ENCODE measurements at places on chromosomes 6 and 20.

GRCh38 chr6:164337925-164338397 lies 923.4 kb downstream of the QKI start:
- no peak for DNase-seq

DNA sequence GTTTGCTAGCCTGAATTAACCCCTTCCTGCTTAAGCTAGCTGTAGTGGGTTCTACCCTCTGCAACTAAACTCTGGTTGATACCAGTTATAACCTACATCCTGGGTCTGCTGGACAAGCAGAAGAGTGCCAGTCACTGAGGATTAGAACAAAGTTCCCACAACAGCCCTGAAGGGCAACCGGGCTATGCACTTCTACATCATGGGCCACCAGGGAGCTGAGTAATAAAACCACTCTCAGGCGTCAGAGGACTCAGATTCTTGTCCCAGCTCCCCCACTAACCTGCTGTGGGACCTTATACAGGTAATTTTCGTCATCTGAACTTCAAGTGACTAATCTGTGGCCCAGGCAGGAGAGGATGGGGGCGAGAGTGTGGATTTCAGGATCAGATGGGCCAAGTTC lies 56.8 kb downstream of the EYA2 start:
- DNase-seq = no peak

DNA sequence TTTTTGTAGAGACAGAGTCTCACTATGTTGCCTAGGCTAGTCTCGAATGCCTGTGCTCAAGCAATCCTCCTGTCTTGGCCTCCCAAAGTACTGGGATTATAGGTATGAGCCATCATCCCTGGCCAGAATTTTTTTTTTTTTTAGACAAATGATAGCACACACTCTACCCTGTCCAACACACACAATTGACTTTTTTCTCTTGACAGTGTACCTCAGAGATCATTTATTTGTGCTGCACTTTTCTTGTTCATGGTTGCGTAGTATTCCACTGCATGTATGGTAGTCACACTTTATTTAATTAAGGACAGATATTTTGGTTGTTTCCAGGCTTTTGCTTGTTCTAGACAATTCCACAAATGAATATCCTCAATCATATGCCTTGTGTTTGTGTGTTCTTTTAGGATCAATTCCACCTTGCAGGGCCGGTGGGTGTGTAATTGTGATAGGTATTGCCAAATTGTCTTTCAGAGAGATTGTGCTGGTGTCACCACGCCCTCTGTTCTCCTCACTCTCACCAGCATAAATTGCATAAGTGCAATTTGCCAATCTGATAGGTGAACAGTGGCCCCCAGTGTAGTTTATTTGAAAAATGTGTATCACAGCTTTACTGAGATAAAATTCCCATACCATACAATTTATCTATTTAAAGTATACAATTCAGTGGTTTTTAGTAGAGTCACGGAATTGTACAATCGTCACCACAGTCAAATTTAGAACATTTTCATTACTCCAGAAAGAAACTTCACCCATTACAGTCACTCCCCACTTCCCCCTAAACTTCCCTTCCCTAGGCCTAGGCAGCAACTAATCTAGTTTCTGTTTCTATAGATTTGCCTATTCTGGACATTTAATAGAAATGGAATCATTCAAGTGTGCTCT lies 20.1 kb downstream of the SRC start:
- no peak for DNase-seq

GRCh38 chr6:118889163-118889562 lies 4.8 kb upstream of the ASF1A start:
- no peak for DNase-seq

DNA sequence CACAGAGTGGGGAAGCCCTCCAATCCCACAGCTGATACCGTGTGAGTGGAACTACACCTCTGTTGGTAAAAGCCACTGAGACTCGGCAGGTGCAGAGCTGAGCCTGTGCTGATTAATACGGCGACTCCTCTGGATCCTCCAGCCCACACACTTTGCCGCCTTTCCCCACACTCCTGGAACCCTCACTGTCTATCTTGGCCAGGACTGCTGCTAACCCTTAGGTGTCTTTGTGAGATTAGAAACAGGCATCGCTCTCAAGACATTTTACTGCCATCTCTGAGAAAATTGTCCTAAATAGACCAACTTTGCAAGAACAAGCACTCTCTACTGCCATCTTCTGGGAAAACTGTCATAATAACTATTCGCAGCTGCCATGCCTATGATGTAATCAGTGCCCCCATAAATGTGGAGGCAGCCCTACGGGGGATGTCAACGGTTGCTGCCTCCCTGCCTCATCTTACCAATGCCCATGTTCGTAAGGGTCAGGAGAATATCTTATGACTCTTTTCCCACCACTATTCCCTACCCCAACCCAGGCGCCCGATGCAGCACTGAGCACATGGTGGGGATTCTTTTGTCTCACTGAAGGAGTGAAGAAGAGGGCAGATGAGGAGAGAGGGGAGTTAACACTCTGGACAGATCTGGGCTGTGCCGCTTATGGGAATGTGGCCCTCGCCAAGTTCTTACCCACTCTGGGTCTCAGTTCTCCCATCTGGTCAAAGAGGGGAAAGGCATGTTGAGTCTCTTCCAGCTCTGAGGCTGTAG lies 26.1 kb upstream of the KCNB1 start:
- DNase-seq = no peak

GRCh38 chr6:145075425-145075824 lies 659.9 kb downstream of the EPM2A start:
- no peak for DNase-seq

GRCh38 chr6:10834823-10835222 lies 3.5 kb downstream of the MAK start:
- no peak for DNase-seq

- no peak for DNase-seq
These were observed 43.7 kb downstream of the THEMIS start for GRCh38 chr6:127857051-127857637.

DNA sequence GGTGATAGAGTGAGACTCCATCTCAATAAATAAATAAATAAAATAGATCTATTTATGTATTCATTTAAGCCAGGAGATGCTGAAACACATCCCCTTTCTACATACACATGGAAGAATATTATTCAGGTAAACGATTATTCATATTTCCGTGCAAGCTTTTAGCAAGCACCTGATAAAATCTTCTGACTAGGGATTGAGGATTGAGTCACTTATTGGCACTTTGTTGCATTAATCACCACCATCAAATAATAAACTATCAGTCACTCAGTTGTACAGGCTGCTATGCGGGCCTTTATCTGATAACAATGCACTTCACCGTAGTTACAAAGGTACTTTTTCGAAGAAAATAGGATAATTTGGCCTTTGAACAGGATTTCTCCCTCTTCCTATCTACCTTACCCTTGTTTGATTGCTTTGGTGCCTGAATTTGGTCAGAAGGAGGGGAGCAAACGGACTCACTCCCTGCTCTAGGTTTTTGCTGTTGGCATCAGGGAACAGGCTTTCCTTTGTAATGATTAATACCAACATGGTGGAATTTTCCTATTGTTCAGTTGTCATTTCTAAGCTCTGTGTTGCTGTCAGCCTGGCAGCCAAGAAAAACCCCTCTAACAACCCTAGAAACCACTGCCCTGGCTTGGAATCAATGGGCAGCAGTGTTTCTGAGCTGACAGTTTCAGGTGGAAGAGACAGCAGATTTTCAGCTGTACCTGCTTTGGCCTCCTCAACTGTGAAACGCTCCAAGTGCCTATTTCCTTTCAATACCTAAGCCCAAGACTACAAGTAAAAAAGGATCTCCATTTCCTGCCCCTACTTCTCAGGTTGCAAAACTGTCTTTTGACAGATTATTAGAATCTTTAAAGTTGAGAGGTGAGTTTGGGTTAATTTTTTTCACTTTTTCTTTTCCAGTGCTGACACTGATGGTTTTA lies 63.0 kb downstream of the MYB start:
- DNase-seq = no peak

GRCh38 chr6:79874531-79875134 lies 72.7 kb downstream of the ELOVL4 start:
- no peak for DNase-seq

DNA sequence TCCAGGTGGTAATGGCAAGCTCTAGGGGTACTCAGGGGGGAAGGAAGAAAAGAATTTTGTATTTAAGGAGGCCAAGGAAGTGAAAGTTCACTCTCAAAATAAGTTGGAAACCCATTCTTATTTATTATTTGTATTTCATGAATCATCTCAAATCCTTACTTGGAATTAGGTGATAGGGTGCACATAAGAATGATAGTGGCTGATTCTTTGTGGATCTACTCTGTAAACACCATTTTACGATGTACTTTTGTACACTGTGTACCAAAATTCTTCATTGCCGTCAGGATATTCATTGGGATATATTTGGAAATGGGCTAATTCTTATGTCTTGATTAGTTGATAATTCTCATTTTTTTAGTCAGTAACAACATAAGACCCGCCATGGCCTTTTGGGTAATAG lies 179.5 kb upstream of the LAMP5 start:
- no peak for DNase-seq

DNA sequence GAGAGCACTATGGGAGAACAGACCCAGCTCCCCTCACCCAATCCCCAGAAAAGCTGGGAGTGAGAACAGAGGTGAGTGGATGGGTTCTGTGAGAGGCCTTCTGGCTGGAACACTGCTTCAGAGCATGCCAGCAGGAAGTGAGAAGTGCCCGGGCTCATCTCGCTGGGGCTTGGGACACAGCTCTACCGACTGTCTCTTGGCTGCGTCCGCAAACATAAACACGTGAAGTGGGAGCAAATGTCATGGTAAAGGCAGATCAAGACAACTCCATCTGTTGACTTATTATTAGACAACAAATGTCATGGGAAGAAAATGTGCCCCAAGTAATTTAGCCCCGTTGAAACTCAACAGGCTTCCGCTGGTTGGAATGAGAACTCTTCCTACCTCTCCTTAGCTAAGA lies 25.9 kb downstream of the GNAS-AS1 start:
- DNase-seq = no peak

GRCh38 chr20:19903168-19903811 lies 113.9 kb upstream of the NAA20 start:
- DNase-seq = no peak

DNA sequence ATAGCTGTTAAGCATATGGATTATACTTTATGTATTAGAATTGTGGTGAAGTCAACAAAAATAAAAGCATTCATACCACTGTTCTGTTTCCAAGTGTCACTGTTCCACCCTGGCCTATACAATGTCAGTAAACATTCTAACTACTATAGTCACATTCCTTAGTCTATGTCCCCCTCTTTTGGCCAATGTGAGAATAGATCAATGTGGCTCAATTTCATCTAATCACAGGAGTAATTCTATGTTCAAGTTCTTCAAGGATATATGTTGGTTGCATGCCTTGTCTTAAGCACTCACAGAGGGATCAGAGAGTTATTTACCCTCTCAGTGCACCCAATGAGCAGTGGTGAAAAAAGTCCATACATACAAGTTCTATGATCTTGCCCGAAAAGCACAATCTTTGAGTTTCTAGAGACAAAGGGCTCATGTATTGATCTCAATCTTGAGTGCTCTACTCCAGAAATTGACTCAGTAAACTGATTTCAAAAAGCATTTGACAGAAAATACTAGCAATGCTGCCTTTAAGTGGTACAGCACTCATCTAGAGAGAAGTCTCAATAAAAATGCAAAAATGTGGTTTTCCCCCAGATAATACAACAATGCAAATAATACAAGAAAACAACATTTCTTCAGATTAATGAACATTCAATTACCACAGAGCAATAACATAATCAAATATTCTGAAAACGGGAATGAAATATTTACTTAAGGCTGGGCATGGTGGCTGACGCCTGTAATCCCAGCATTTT lies 16.5 kb downstream of the SMLR1 start:
- no peak for DNase-seq

- DNase-seq = no peak
These were observed 246.1 kb upstream of the AFDN start for GRCh38 chr6:167580619-167580911.

DNA sequence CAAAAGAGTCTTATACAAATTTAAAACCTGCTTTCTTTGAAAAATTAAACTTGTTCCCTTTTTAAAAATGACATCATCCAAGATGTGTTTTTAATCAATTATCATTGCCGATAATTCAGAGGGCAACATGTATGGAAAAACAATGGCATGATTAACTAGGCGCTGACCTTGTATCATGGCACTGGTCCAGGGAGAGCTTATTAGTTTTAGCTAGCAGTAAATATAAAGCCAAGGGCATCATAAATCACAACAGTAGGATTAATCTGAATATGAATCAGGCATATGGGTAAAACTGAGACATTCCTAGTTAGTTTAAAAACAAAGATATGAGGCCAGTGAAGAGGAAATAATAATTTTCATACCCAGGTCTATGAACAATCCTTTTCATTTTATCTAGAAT lies 374.0 kb downstream of the HDGFL1 start:
- no peak for DNase-seq

DNA sequence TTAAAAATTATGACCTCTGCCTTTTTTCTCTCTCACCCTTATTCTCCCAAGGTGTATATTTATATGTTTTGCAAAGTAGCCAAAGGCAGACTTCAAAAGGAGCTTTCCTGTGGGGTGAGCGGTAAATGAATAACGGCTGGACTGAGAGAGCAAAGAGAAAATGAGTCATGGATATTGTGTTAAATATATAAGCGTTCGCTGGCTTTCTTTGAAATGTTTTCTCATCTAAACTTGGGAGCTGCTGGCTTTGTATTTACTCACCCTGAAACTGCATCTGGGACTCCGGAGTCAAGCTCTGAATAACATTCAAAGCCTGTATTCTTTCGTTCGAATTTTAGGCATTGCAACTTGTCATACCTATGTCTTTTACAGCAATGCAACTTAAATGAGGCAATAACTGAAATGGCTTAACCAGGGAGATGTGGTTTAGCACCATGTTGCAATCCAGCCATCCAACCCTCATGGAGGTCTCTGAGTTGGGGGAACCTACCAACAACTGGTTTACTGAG lies 32.0 kb downstream of the ATXN1 start:
- no peak for DNase-seq

GRCh38 chr20:1001911-1002681 lies at the start of gene RSPO4:
Gene RSPO4 (minus strand): TSS chr20:1002311. CDS start chr20:1002164, 147 bp downstream.
- DNase-seq = no peak

GRCh38 chr20:21104921-21105320 lies 1.2 kb downstream of the LINC00237 start:
- no peak for DNase-seq

GRCh38 chr6:32439602-32440214 lies at the start of gene HLA-DRA:
Gene HLA-DRA (plus strand): TSS chr6:32439887. CDS start chr6:32439951, 64 bp downstream.
- no peak for DNase-seq

GRCh38 chr6:159654483-159655098 lies 38.5 kb downstream of the SOD2 start:
- no peak for DNase-seq

GRCh38 chr6:107821591-107821990 lies 2.5 kb downstream of the SCML4 start:
- no peak for DNase-seq

GRCh38 chr20:25321262-25321831 lies 69.3 kb downstream of the ABHD12 start:
- DNase-seq = no peak

DNA sequence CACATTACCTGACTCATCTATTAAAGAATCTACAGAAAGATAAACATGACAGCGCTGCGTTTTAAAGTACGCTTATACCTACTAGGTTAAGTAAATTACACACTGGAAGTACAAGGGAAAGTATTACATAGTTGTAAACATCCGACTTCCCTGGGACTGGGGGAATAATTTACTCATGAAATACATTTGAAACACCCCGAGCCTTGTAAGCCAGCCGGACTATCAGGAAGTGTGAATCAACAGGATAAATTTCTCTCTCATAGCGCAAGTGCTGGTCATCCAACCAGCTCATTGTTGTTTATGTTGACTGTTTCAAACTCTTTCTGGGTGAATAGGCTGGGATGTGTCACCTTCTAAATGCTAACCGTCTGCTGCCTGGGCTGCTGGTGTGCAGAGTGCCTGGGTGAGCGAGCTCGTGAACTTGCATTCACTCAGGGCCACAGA lies 4.9 kb downstream of the BMP6 start:
- DNase-seq = no peak

GRCh38 chr20:33600981-33601380 lies 61.1 kb upstream of the C20orf144 start:
- no peak for DNase-seq
